Mesenchymal stem cell (in vitro differentiated cells and primary cell): ENCODE measurements at places on chromosomes 7 and 10.
A peak's percentile ranks its signal among the peaks of the same experiment; 100 is the strongest.

- DNase-seq, result no peak
Measured at GRCh38 chr7:96380111-96380512, 58.2 kb upstream of the SLC25A13 start.

DNA sequence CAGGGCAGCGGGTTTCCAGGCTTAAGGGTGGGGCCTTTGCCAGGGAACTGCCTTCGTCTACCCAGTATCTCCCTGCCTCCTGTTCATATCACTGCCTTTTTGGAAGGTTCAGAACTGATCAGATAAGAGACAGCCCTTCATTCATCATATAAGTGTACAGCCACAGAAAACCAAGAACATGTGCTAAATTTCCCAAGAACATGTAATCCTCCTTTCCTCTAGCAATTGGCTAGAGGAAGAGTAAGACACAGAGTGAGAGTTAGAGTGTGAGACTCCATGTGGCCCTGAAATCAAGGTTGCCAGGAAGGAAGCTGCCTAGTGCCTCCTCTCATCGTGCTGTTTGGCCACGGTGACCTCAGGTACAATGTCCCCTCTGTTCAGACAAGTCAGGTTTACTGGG, 770.9 kb downstream of the TNS3 start:
- no peak for DNase-seq

- no peak for DNase-seq
Measured at GRCh38 chr10:74825371-74826141, 844 bp upstream of the KAT6B start.

DNA sequence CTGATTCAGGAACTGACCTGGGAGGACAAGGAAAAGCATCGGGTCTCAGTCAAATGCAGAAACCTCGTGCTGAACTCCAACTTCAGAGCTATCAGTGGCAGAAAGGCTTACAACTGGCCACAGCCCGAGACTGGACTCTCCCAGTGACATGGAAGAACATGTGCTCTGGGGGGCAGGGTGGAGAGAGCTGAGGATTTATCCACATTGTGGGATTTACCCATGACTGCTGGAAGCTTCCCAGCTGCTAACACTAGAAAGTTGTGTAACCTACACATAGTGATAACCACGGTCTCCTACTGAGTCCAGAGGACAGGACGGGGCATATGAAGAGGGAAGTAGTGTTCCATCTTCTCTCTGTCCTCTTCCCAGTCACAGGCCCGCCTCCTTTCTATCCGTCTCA, 103.4 kb downstream of the ITIH5 start:
- peak; percentile 66 for DNase-seq

DNA sequence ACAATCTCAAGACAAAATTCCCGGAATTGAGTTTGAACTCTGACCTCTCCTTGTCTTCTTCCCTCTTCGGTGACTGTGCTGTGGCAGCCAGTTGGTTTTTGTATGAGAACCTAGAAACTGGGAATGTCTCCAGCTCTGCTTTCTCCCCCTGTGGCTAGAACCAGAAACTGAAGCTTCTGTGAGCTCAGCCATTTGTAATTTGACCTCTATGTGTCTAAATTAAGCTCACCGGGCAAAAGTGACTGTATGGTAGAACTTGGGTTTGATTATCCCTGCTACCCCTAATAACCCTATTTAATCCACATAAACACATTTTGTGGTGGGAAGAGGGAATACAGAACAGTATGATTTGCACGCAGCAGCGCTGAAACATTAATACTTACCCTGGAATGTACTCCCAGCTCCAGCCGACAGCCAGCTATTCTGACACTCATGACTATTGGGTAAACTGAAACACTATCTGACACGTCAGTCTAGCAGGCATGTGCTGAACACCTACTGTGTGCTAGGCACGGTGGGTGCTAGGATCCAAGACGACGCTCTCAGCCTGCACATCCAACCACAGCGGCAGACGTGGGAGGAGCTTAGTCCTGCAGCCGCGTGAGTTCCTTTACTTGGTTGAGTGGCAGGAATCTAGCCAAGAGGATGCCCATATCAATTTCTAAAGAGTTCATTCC, 324.8 kb downstream of the SFMBT2 start:
- peak; percentile 88 for DNase-seq

- peak; percentile 14 for DNase-seq
Measured at GRCh38 chr7:18590241-18590640, 94.7 kb downstream of the HDAC9 start.

DNA sequence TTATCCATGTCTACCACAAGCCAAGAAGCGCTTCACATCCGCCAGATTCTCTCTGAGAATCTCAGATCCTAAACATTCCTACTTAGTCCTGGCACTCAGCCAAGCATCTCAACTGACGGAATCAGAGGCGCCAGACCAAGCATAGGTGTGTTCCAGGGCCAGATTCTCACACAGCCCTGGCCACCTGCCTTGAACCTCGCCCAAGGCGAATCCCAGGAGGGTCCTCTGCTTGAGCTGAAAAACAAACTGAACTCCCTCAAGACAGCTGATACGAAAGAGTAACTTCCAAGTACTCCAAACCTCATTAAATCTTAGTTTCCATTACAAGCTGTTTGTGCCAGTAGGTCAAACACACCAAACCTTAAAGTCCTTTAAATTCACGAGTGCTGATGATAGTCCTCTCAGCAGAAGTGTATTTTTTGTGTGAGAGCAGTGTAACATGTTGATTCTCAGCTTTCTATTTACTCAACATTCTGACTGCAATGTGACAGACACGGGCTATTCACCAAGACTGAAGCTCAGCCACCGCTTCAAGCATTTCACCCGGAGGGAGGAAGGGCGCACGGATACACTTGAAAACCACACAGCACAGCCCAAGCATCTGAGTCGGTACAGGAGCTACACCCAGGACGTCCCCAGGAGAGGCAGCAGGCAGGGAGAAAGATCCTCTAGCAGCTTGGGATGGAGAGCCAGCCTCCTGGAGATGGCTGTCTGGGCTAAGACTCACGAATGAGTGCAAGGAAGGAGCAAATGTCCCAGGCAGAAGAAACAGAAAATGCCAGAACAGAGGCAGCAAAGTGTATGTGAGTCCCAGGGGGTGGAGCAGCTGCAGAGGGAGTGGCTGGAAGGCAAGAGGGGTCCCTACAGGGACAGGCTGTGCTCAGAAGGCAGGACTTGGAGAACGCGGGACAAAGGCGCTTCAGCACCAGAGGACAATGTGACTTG, 6.0 kb downstream of the PARD3 start:
- peak; percentile 73 for DNase-seq

DNA sequence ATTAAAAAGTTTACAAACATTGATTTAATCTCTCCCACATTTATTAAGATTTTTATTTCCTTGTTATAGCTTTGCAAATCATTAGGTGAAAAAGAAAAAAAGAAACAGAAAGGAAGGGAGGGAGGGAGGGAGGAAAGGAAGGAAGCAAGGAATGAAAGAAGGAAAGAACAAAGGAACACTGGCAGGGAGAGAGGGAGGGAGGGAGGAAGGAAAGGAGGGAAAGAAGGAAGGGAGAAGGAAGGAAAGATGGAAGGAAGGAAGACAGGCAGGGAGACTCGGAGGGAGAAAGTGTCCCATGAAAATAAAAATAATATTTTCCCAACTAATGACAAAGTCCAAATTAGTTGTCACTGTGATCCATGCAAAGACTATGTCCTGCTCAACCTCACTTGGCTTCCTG, 6.3 kb upstream of the ITGA8 start:
- DNase-seq, result no peak

DNA sequence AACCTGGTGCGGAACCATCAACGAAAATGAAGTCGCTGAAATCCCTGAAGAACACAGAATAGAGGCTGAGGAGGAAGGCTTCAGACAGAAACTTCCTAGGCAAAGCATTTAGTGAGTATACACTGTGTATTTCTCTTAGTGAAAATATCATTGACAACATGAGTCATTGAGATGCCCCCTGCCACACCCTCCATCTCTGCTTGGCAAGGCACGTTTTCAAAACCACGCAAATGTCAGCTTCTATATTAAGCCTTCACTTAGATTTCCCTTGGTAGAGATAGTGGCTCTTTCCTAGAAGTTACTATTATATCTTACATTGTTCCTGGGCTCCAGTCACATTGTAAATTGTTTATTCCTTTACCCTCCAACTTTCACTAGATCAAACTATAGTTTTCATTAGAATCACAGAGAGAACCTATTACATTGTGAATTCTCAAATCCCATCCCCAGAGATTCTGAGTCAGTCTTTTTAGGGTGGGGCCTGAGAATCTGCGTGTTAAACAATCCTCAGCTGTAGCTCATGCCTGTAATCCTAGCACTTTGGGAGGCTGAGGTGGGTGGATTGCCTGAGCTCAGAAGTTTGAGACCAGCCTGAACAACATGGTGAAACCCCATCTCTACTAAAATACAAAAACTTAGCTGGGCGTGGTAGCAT, 4.6 kb upstream of the SKAP2 start:
- no peak for DNase-seq

DNA sequence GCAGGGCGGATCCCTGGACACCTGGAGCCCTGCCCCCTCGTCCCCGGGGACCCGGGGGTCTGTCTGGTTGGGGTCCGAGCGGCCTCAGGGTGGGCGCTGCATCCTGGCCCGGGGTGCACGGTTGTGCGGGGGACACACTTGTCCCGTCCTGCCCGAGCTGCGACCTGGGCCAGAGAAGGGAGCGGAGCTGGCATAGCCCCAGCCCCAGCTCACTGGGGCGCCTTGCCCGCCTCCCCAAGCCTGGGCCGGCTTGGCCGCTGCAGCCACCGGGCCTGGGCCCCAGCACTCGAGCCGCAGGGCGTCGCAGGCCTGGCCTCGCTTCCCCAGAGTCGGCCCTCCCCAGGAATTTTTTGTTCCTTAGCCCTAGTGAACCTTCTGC, 54.5 kb downstream of the GLRX3 start:
- DNase-seq, result no peak

DNA sequence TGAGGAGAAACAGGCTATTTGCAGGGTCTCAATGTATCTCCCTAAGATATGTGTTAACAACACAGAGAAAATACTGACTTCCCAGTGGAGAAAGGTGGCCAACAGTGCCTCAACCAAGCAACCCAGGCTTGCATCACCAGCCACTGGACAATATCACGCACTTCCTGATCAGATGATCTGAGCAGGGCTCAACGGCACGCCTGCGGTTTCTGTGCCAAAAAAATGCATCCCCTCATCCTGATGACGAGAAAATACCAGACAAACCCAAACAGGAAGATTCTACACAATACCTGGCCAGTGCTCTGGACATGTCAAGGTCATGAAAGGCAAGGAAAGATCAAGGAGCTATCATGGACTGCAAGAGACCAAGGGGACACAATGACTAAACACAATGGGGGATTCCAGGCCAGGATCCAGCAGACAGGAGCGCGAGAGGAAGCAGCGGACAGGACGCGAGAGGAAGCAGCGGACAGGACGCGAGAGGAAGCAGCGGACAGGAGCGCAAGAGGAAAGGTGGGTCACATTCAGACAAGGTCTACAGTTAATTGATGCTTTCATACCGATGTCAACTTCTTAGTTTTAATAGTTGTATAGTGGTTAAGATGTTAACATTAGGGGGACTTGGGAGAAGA, 51.1 kb downstream of the GNA12 start:
- DNase-seq, result no peak

GRCh38 chr7:6160191-6160623, 112.2 kb downstream of the CYTH3 start:
- peak; percentile 66 for DNase-seq

GRCh38 chr7:158695726-158696452, 8.7 kb downstream of the NCAPG2 start:
- peak; percentile 84 for DNase-seq

DNA sequence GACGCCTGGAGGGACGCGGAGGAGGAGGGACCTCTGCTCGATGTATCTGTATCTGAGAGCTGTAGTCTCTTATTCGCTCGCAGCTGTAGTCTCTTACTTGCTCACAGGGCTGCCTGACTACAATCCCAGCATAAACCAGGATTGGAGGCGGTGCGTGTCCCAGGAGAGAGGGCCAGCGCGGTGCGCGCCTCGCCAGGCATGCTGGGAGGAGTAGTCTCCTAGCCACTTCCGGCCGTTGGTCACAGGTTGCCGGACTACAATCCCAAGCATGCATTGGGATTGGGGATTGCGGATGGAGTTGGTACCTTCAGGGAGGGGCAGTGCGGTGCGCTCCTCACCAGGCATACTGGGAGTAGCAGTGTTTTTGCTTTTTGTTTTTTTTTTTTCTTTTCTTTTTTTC, 421.7 kb upstream of the NUPR2 start:
- DNase-seq, result no peak

- DNase-seq, result no peak
Measured at GRCh38 chr10:71406878-71407277, 10.2 kb downstream of the CDH23 start.
